GM23248 (cell line): ENCODE measurements at places on chromosomes 16 and 17. TPM values are rescaled to one million over a fixed set of nuclear protein-coding genes. Genes with fewer than 3 reads are reported as not detected.
A peak's percentile ranks its signal among the peaks of the same experiment; 100 is the strongest.

PRCD gene
- 1.5 and 3.4 TPM in 2 replicates for total RNA-seq

FA2H gene
- total RNA-seq = not detected in 2 replicates

LGALS9B gene
- total RNA-seq = not detected in 2 replicates

CPHXL2 gene
- not detected in 2 replicates for total RNA-seq

KCNH6 gene
- total RNA-seq = not detected in 2 replicates

- no peak for DNase-seq
These were observed 35.9 kb downstream of the SRL start for GRCh38 chr16:4205971-4206370.

DNA sequence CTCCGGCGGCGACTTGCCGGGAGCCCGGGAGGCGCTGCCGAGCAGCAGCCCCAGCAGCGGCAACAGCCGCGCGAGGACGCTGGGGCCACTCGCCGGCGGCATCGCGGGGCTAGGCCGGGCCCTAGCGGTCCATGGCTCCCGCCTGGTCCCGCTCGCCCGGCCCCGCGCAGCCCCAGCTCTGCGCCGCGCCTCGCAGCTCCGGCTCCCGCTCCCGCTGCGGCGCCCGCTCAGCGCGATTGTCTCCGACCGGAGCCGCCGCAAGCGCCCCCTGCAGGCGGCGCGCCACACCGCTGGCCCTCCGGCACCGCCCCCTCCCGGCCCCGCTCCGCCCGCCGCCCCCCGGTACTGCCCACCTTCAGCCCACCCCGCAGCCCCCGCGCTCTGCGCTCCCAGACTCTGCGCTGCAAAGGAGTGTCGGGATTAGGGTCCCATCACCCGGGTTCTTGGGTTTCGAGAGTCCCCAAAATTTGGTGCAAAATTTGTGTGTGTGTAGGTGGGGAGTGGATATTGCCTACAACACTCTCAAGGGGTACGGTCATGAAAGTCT, at the start of gene FAM171A2:
Gene FAM171A2, minus strand, starts transcription at position 241 of the 547 bp plus-strand sequence. Its CDS starts 139 bp downstream, at position 102.
- peak; percentile 82 for DNase-seq

- no peak for DNase-seq
These were observed 141.2 kb downstream of the RBFOX3 start for GRCh38 chr17:79469646-79470045.

GRCh38 chr17:28554565-28554964, 2.1 kb upstream of the UNC119 start:
- DNase-seq = no peak

GRCh38 chr16:86398201-86398600, 112.1 kb upstream of the FOXF1 start:
- no peak for DNase-seq

GRCh38 chr16:57701759-57702371, 7.3 kb downstream of the DRC7 start:
- no peak for DNase-seq

DNA sequence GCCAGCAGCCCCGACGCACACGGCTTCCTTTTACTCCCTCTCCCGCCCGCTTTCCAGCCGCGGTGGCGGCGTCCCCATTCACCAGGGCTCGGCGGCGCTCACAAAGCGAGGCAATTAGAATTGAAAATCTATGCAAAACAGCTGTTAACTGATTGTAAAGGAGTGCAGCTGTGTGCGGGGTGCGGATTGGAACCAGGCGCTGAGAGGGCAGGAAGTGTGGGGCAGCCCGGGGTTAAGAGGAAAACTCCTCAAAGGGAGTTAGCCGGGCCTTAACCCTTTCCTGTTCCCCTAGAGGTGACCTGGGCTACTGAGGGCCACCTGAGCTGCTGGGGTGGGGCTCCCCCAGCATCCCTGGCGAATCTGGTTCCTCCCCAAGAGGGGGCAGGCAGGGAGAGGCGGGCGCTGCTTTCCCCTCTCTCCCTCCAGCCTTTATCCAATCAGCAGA, 5.8 kb upstream of the GSE1 start:
- DNase-seq = no peak

DNA sequence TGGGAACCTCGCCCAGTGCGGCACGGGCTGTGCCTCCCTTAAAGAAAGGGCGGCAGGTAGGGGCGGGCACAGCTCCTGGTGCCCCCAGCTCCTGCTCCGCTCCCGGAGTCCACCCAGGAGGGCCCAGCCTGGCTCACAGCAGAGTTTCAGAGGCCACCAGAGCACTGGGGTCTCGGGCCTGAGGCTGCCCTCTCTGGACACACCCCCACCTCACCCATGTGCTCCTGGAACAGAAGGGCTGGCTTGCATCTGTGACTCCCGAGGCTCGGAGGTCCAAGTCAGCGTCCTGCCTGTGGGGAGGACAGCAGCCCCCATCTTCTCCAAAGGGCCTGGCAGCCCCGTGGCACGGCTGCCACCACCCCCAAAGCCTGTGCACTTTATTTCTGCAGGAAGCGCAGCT, 62.7 kb downstream of the RBFOX3 start:
- DNase-seq = no peak

DNA sequence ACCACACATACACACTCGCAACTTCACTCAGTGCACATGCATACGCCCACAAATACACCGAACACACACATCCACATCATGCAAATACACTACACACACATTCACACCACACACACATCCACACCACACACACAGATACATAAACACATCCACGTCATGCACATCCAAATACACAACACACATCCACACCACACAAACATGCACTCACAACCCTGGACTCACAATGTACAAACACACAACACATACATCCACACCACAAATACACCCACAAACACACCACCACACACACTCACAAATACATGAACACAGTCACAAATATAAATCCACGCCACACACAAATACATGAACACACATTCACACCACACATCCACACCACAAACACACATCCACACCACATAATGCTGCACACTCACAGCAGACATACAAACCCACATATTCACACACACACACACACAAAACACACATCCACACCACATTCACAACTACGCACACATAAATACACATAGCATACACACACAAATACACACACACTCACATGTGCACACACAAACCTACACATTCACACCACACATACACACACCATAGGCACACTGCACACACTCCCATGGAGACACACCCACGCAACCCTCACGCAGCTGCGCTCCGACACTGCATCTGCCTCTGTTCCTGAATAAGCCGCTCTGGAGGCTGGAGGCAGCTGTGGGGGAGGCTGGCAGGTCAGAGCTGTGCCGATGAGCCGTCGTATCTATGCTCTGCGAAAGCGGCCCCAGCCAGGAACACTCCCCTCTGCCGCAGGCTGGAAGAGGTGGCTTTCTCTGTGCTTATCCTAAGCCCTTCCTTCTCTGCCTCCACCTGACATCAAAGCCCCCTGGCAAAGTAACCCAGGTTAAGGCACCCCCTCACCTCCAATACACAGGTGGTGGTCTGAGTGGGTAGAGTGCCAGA, 141.8 kb downstream of the GRIN2A start:
- DNase-seq = no peak

- no peak for DNase-seq
These were observed 391.6 kb upstream of the ASIC2 start for GRCh38 chr17:33684735-33685134.

GRCh38 chr17:64148699-64149098, 18.8 kb upstream of the ERN1 start:
- peak; percentile 33 for DNase-seq

- DNase-seq = no peak
These were observed 11.7 kb upstream of the ST6GALNAC2 start for GRCh38 chr17:76597156-76598003.

GRCh38 chr17:73187203-73187769, 5.6 kb upstream of the COG1 start:
- DNase-seq = no peak

- no peak for DNase-seq
These were observed 376.5 kb downstream of the CDH11 start for GRCh38 chr16:64745258-64745930.

- DNase-seq = peak; percentile 100
These were observed 205.2 kb downstream of the RAB11FIP4 start for GRCh38 chr17:31596382-31597323.

DNA sequence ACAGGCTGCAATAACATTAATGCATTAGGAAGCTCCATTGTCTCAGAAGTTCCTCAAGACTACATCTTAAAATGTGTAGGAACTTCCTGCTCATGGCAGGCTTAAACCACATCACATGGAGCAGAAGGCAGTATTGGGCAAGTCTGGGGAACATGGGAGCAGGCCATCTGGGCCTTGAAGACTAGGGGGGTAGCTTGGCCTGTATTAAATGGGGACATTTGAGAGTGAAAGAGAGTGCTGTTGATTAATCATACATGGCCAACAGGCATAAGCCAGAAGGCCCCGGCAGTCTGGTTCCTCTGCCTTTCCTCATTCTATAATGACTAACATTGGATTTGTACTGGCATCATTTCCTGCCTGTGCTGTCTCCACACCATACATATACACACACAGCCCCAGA, 25.2 kb upstream of the SLC5A11 start:
- peak; percentile 68 for DNase-seq

- DNase-seq = peak; percentile 96
These were observed at the start of gene GIT1 for GRCh38 chr17:29589524-29590410. Gene GIT1, minus strand, starts transcription at chr17:29589648. Its CDS starts 270 bp downstream, at chr17:29589378.

DNA sequence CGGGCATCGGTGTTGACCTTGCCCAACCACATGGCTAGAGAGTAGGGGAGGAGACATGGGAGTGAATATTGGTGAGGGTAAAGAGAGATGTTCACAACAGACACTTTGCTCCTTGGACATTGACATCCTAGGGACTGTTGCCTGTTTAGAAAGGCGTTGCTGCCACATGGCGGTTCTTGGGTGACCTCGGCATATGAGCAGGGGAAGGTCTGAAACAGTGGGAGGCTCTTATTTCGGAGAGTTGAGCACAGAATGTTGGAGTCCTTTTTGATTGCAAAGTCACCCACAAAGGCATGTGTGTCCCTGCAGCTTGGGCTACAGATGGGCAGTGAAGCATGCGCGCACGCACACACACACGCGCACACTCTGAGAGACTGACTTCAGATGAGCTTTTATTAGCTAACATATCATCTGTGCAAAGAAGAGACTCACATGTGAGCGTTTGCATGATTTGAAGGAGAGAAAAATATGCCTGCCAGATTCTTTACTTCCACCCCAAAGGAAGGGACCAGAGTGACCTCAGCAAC, 104.4 kb downstream of the SHISA9 start:
- no peak for DNase-seq

DNA sequence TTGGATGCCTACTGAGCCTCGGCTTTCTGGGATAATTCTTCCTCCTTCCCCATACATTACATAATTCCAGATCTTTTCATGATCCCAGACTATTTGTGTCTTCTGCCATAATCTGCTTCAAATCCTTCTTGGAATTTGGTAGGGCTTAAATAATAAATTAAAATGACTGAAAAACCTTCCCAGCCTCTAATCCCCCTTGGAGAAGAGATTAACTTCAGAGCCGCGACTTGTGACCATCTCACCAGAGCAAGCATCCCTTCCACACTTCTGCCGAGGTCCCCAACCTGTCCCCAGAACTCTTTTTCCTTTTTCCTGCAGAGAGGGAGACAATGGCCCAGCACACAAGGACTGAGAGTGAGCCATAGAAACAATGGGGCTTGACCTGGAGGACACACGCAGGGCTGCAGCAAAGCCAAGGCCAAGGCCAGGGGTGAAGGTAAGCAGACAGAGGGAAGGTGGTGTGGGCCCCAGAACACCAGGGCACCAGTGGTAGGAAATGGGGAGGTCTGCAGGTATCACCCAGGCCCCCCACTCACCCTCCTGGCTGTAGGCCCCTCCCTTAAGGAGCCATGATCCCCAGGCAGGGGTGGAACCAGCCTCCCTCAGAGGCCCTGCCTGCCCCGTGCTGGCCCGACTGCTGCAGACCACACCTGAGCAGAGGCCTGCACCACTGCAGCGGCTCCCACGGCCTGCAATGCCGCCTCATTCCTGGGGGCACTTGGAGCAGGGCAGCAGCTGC, 9.6 kb upstream of the BCAR1 start:
- no peak for DNase-seq

GRCh38 chr16:77434530-77435271, at the start of gene ADAMTS18:
Gene ADAMTS18, minus strand, starts transcription at chr16:77435034. Its CDS starts 339 bp downstream, at chr16:77434695.
- no peak for DNase-seq

GRCh38 chr16:50393858-50394802, 25.3 kb upstream of the BRD7 start:
- DNase-seq = no peak

DNA sequence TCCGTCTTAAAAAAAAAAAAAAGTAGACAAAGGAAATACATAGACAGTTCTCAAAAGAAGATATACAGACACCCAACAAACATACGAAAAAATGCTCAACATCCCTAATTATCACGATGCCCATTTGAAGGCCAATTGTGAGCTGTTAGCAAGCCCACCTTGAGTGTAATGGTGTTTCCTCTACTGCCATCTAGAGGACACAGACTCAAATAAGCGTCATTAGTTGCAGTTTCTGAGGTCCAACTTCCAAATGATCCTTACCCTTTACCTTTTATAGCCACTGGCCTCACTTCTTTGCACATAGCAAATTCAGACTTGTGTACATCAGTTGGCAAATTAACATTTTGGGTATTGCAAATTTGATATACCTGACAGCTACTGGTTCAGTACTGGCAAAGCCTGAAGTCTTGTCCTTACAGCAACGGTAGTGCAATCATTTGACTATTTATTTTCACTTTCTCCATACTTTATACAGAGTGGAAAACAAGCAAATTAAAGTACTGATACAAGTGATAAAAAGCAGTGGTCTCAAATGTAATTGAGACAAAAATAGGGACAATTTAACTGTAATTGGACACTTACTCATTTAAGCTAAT, 536.3 kb upstream of the EEF2KMT start:
- DNase-seq = peak; percentile 49

- DNase-seq = no peak
These were observed 36.5 kb downstream of the DHX38 start for GRCh38 chr16:72129976-72130656.

DNA sequence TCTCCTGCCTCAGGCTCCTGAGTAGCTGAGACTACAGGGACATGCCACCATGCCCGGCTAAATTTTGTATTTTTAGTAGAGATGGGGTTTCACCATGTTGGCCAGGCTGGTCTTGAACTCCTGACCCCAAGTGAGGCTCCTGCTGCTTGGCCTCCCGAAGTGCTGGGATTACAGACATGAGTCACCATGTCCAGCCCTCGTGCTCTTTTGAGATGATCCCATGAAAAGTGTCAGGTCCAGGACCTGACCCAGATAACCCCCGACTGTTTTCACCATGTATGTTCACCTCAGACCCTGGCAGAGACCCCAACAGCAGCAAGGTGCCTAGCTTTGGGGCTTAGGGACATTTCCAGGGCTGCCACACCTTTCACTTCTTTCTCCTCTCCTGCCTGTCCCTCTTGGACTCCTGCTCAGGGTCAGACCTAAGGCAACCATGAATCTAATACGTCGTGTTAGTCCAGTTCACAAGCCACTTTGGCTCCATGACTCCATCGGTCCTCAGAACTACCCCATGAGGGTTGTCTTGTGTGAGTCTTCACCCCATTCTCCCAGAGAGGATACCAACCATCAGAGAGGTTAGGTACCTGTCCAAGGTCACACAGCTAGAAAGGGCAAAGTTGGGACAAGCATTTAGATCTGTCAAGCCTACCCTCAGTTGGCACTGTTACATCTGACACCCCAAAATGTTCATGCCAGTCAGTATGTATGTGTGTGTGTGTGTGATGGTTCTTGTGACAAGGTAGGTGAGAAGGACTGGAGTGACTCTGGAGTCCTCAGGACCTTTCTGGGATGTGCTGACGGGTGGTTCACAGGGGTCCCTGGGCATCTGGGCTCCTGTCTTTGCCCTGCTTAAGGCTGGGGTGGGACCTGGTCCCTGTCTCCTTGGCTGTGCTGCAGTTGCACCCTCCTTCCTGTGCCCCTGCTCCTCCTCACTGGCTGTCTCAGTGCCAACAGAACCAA, 23.1 kb upstream of the MAP3K14 start:
- DNase-seq = peak; percentile 27
